Left ventricle myocardium inferior (tissue), 1 donor: ENCODE measurements at places on chromosomes 12 and 14. TPM values are rescaled to one million over a fixed set of nuclear protein-coding genes. Genes with fewer than 3 reads are reported as not detected.

DNA sequence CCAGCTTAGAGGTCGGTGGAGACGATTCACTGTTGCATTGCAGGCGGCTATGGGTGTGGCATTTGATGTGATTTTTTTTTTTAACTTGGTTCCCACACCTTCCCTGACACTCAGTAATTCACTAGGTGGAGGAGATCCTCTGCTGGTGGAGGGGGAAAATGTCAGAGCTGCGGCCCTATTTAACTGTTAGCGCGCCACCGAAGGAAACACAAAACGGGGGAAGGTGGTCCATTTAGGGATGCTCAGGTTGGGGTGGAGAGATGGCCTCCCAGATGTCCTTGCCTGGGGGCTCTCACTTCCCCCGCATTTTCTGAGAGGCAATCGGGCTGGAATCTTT lies 4.3 kb upstream of the HOXC12 start:
- peaks cover 12% of the 10 kb centered on the region for H3K4me1 ChIP-seq
- H3K4me3 ChIP-seq, result no peak overlapping the region
- no peaks in the 10 kb centered on the region for H3K36me3 ChIP-seq
- H3K27me3 ChIP-seq, result peaks cover 100% of the 10 kb centered on the region

DNA sequence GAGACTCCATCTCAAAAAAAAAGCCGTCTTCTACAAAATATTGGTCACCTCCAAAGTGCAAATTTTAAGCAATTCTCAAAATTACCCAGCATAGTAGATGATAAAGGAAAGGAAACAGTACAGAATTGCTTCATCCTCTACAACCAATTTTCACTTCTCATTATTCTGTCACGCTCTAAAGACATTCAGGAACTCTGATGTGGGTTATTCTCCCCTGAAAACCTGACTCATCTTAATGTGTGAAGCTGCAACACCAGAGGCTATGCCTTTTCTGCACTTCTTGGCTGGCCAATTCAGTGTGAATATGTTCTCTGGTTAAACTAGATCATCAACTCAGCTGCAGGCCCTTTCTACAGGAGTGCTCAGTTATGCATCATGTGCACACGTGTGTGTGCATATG lies 11.0 kb downstream of the PTGER2 start:
- no peak for DNase-seq
- no peaks in the 10 kb centered on the region for H3K36me3 ChIP-seq
- no peaks in the 10 kb centered on the region for H3K4me1 ChIP-seq
- H3K4me3 ChIP-seq, result no peak overlapping the region

DNA sequence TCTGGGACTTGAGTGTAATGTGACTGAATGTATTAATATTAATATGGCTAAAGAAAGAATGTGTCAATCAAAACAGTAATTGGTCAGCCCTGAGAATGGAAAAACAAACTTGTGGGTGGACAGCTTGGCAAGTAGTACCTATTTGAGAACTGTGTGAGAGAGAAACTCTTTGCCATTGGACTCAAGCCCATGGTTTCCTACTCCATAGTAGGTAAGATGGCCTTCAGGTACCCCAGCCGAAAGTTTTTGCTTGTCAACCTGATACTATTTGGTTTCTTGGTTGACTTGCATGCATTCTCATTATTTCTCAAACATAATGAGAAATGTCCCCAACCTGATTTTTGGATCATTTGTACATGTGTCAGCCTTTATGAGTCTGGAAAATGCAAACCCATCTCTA lies 391.1 kb downstream of the MDGA2 start:
- H3K36me3 ChIP-seq, result no peaks in the 10 kb centered on the region
- no peaks in the 10 kb centered on the region for H3K27me3 ChIP-seq
- H3K4me1 ChIP-seq, result no peaks in the 10 kb centered on the region
- no peak overlapping the region for H3K4me3 ChIP-seq

DNA sequence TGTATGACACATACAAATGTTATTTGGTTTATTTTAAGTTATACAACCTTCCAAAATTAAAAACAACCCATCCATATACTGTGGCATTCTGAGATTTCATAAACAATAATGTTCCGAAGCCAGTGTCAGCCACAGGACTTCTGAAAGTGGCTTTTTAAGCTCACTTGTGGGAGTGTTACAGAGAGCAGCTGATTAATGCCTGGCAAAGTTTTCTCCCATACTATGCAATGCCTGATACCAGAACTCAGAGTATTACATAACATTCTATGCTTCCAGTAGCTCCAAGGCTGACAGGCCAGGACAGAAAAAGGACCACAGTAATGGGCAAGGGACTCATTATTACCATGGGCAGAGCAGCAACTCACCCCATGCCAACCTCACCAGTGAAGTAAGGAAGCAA lies 29.3 kb downstream of the NELL2 start:
- no peaks in the 10 kb centered on the region for H3K4me1 ChIP-seq
- no peaks in the 10 kb centered on the region for H3K27me3 ChIP-seq
- H3K4me3 ChIP-seq, result no peak overlapping the region
- no peak for DNase-seq

- peaks cover 39% of the 10 kb centered on the region for H3K4me1 ChIP-seq
- no peak for DNase-seq
- H3K27ac ChIP-seq, result no peak overlapping the region
- no peak overlapping the region for H3K4me3 ChIP-seq
- no peaks in the 10 kb centered on the region for H3K36me3 ChIP-seq
These were observed 2.7 kb upstream of the FAM222A start for GRCh38 chr12:109710747-109711595.

GPR68 gene
- 0.41 TPM for total RNA-seq

DNA sequence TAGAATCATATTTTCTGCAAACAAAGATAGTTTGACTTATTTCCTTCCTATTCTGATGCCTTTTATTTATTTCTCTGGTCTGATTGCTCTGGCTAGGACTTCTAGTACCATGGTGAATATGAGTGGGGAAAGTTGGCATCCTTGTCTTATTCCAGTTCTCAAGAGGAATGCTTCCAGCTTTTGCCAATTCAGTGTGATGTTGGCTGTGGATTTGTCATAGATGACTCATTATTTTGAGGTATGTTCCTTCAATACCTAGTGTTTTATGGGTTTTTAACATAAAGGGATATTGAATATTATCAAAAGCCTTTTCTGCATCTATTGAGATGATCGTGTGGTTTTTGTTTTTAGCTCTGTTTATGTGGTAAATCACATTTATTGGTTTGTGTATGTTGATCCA lies 139.4 kb upstream of the CNTN1 start:
- H3K36me3 ChIP-seq, result no peaks in the 10 kb centered on the region
- no peak overlapping the region for H3K27ac ChIP-seq
- no peaks in the 10 kb centered on the region for H3K4me1 ChIP-seq
- no peaks in the 10 kb centered on the region for H3K27me3 ChIP-seq

- no peaks in the 10 kb centered on the region for H3K4me1 ChIP-seq
- no peaks in the 10 kb centered on the region for H3K36me3 ChIP-seq
- no peak overlapping the region for H3K4me3 ChIP-seq
- H3K27me3 ChIP-seq, result no peaks in the 10 kb centered on the region
These were observed 93.9 kb upstream of the SYT10 start for GRCh38 chr12:33533527-33533926.

GRCh38 chr12:127052511-127053232 lies 1214.3 kb upstream of the TMEM132C start:
- DNase-seq, result no peak
- H3K27ac ChIP-seq, result no peak overlapping the region
- H3K4me1 ChIP-seq, result no peaks in the 10 kb centered on the region
- H3K4me3 ChIP-seq, result no peak overlapping the region

DNA sequence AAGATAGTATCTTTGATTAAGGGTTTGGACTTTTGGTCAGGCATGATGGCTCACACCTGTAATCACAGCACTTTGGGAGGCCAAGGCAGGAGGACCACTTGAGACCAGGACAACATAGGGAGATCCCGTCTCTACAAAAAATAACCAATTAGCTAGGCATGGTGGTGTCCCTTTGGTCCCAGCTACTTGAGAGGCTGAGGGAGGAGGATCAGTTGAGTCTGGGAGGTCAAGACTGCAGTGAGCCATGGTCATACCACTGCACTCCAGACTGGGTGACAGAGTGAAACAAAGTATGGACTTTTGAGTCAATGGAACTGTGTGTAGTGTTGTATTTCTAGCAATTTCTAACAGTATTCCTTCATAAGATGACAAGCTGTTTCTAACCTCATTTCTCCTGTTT lies 38.7 kb upstream of the CCDC88C start:
- H3K4me3 ChIP-seq, result no peak overlapping the region
- no peak for DNase-seq
- H3K36me3 ChIP-seq, result peaks cover 53% of the 10 kb centered on the region
- H3K27ac ChIP-seq, result no peak overlapping the region
- H3K27me3 ChIP-seq, result no peaks in the 10 kb centered on the region
